Stimulated activated CD8-positive, alpha-beta memory T cell treated with anti-CD3 and anti-CD28 coated beads, Interleukin-4, amount 100 ng/mL, for 1 hour (primary cell): ENCODE measurements at places on chromosomes 13 and 19.

DNA sequence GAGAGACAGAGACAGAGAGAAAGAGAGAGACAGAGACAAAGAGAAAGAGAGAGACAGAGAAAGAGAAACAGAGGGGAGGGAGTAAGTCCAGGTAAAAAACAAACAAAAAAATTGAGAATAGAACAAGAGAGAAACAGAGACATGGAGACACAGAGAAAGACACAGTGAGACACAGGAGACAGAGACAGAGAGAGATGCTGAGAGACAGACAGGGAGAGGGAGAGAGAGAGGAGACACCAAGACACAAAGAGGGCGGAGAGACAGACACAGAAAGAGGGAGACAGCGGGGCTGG, 5.8 kb upstream of the PROZ start:
- DNase-seq: no peak

DNA sequence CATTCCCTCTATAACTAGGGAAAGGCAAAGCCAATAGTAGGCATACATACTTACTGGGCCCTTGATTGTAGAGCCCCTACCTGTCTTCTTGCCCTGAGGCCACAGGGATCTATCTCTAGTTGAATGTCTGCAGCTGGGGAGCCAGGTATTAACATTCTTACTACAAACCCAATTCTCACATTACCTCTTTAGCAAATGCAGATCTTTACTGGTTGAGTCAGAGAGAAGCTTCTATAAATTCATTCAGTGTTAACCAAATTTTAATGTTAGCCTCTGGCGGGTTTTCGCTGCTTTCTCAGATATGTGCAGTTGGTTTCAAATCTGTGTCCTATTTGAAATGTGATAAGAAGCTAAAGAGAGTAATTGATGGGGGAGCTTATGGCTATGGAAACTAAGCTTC, 43.2 kb downstream of the SERTM1 start:
- DNase-seq: no peak

- DNase-seq: no peak
Measured at GRCh38 chr19:5985098-5985783, 7.3 kb upstream of the RANBP3 start.

GRCh38 chr19:35558400-35559280, 4.8 kb downstream of the ATP4A start:
- no peak for DNase-seq

DNA sequence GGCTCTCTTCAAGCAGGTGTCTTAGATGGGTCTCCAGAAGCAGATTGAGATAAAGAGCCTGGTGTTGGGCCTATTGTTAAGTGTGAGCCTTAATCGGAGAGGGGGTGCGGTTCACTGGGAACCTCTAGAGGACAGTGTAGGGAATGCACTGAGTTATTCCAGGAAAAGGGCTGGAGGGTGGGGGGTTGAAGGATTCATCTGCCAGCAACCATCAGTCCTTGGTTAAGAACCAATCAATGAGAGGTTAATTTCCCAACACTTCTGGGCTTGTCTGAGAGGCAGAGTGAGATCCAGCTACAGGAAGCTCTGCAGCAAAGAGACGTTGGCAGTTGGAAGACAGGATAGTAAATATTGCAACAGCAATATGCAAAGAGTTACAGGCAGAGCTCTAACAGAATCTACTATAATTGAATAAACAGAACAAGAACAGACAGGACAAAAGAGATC, 28.7 kb downstream of the CYP4F2 start:
- DNase-seq: no peak

DNA sequence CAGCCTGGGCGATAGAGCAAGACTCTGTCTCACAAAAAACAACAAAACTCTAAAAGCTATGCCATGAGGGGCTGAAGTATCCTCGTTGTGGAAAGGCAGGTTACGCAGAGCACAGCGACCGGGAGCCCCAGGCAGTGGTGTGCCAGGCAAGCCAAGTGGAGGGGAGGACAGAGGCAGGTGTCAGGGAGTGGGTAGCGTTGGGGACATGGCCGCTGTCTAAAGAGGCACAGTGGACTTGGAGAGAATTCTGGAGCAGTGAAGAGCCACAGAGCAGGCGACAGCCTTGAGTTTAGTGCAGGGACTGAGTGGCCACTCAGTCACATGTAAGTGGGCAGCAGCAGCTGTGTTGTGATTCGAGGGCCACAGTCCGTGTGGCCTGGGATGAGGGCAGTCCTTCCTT, 541.7 kb downstream of the FGF9 start:
- no peak for DNase-seq

DNA sequence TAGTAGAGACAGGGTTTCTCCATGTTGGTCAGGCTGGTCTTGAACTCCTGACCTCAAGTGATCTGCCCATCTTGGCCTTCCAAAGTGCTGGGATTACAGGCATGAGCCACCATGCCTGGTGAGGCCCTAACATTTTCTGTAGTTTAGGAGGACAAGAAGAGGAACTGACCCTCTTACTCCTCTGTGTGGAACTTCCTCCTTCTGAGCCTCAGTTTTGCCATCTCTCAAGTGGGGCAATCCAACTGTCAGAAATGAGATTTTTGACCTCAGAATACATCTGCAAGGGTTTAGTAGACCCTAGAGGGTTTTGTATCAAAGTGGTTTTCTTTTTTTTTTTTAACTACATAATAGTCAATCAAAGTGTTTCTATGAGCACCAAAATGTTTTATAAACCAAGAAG, 2.4 kb downstream of the DKKL1 start:
- DNase-seq: no peak

DNA sequence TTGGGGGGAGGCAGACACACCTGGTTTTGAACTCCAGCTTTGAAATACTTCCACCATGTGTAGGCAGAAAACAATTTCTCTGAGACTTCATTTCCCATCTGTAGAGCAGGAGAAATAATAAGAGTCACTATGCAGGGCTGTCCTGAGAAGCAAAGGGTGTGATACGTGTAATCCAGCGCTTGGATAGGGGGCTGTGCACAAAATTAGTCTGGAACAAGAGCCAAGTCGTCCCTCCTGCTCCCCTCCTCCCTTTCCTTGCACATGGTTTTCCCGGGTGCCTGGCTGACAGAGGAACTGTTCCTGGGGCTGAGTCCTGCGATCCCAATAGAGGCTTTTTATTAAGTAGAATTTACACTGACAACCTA, 29.6 kb upstream of the UBE2L5 start:
- no peak for DNase-seq

- no peak for DNase-seq
Measured at GRCh38 chr19:29418201-29418600, 107.6 kb upstream of the VSTM2B start.

GRCh38 chr19:50702871-50703829, 16.5 kb downstream of the SHANK1 start:
- DNase-seq: no peak

GRCh38 chr13:23985060-23985459, 87.8 kb upstream of the C1QTNF9B start:
- no peak for DNase-seq

DNA sequence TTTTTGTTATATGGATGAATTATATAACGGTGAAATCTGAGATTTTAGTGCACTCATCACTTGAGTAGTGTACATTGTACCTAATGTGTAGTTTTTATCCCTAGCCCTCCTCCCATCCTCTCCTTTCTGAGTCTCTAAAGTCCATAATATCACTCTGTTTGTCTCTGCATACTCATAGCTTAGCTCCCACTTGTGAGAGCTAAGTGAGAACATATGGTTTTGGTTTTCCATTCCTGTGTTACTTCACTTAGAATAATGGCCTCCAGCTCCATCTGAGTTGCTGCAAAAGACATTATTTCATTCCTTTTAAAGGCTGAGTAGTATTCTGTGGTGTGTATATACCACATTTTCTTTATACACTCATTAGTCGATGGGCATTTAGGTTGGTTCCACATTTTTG, 94.0 kb downstream of the SLC10A2 start:
- no peak for DNase-seq

- DNase-seq: no peak
Measured at GRCh38 chr13:68428292-68428691, 1198.2 kb upstream of the PCDH9 start.

DNA sequence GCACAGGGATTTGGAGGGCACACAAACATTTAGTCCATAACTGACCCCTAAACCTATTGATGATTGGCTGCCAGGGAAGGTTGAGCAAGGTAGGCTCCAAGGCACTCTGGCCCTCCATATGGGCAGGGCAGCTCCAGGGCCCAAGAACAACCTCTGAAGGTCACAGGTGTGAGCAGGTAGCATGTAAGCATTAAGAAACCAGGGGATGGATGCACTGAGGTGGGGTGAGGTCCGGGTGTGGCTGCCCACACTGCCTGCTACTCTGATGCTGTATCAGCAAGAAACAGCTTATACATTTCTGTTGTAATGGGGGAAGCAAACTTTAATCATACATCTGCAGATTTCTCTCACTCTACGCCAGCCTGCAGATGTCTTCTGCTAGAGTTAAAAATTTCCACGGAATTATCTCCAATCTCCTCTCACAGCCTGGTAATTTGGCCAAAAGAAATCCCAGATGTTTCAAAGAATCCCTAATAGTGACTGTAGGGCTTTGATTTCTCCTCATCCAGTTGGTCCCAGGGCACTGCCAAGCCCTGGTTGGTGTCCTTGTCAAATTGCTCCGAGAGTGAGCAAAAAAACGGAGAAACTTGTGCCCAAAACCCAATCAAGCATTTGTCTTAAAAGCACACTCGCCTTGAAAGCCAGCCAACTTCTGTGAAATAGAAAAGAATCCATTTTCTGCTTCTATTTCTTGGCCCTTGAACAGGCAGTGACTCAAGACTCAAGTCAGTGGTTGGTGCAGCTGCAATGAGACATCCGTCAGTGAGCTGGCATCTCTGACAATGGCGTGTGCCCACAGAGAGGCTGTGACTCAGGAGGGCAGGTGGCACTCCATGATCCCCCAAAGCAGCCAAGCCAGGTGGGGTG, 72.5 kb upstream of the MRI1 start:
- no peak for DNase-seq

- DNase-seq: no peak
Measured at GRCh38 chr19:38661136-38661535, 13.7 kb downstream of the ACTN4 start.

DNA sequence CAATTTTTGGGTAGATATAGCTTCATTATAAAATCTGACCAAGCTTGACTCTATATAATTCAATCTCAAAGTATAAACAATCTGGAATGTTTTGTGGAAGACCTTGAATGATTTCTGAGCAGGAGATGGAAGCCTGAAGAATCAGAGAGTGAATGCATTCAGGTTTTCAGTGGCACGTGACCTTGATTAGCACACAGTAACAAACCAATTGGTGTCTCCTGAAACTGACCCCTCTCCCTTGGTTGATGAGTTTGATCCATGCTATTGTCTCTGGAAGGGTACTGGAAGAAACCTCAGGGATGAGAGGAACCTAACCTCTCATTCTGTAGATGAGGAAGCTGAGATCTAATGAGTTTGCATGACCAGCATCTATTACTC, 39.6 kb downstream of the PCDH8 start:
- DNase-seq: no peak

DNA sequence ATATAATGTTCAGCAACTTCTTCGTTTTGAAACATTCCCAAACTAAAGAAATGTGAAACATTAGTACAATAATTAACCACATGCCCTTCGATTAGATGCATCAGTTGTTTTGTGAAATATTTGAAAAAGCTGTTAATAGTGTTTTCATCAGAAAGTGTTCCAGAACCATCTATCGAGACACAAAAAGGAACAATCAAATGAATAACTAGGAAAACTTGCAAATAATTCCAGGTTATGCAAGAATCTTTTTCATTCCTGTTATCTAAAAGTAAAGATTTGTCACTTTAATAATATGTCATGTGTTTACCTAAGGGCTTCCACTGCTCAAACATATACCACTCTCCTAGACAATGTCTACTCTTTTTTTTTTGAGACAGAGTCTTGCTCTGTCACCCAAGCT, 904.2 kb upstream of the MIR17HG start:
- no peak for DNase-seq

- DNase-seq: no peak
Measured at GRCh38 chr13:28392428-28392827, 102.5 kb downstream of the FLT1 start.

DNA sequence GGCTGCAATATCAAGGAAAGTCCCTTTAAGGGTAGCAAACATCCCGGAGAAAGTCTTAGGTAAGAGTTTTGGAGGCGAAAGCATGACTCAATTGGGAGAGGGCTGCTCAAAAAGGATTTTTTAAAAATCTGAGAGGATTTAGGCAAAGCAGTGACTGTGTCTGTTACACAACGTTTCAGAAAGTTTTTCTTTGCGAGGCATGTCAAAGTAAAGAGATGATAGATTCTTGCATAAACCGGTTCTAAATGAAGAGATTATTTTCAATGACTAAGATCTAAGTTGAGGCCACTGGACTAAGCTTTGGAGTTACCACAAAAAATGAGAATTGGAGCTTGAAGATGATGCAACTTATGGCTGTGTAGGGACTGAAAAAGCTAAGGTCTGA, 43.7 kb upstream of the ENOX1 start:
- no peak for DNase-seq

GRCh38 chr13:112341976-112342735, 34.0 kb upstream of the SPACA7 start:
- DNase-seq: no peak

DNA sequence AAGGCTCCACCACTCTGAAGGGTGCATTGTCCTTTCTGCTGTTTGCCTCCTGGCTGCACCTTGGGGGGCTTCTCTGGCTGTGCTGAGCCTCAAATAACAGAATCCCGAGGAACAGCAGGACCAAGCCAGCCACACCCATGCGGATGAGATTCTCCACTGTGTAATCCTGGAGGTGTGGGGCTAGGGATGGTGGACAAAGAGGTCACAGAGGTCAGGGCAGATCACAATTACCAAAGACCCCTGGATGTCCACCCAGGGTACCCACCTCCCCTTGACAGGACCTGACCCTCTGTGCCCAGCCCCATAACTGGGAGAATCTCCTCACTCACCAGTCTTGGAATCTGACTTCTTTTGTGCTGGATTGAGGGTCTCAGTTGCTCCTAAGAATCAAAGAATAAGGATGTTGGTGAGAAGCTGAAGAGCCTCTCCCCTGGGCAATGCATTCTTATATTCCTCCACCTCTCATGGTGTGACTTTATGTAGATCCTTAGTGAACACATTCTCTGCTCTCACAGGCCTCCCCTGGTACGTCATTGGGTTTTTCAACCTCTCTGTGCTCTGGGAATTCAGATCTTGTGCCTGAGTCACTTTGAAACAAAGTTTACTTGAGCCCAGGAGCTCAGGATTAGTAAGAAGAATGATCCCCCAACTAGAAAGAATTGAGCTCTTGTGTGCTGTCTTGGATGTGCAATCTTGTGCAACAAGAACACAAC, 5.2 kb downstream of the LILRA4 start:
- DNase-seq: no peak

- no peak for DNase-seq
Measured at GRCh38 chr13:40479196-40479845, 187.1 kb downstream of the FOXO1 start.
